ENCODE measurements at places on chromosomes 2 and 18.

GRCh38 chr2:32572737-32573136, 55.1 kb upstream of the TTC27 start:
- DNase-seq, result no peak

DNA sequence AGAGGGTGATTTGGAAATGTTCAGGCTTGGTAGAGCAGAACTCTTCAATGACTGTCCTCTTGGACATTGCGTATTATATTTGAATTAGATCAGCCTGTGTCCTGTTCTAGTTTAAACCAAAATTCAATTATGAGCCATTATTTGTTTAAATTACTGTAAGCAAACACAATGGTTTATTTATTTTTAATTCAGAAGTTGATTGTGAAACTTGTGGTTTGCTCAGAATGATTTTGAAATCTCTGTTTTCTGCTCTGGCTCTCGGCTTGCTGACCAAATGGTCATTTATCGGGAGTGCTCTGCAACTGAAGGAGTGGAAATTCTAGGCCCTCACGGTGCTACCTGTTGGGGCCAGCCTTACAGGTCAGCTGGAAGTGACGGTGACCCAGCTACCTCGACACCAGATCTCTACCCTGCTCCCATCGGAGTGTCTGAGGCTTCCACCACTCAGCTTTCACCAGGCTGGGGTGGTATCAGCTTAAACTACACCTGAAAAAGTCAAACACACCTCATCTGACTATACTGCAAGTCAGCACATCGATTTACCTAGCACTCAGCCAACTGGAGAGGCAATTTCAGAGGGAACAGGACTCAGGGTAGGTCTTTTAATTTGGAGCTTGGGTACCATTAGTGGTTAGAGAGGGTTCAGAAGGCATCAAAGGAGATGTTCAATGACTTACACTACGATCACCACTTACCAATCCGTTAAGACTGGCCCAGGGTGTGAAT, 36.8 kb upstream of the GPD2 start:
- peak; percentile 16 for DNase-seq

- no peak for DNase-seq
These were observed 126.0 kb upstream of the KLF7 start for GRCh38 chr2:207291625-207292252.

DNA sequence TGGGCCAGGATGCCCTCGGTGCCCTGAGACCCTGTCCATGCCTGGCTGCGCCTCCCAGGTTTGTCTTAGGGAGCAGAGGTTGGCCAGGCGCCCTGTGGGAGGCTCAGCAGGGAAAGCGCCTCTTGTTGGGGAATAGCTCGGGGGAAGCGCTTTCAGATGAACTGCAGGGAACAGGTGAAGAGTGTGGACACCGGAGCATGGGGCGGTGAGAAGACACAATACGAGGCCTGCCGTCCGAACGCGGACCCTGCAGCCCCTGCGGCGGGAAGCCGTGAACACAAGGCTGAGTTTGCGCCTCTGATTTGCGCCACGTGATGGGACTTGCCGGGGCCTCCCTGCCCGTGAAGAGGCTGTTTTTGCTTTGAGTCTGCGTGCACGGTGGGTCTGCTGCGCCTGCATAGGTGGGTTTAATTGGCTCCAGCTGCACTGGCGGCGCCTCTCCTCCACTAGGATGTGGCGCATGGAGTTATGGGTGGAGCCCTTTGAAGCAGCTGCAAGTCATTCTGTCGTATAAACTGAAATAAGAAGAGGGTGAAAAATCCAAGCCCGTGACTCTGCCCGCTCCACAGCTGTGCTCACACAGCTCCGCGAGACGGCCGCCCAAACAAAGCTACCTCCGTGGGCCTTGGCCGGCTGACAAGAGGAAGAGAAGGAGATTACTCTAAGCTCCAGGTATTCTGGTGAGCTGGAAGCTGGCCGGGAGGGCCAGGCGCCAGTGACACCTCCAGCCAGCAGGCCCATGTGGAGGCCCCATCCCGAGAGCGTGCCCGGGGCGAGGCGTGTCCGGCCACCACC, 103.5 kb upstream of the CTDP1 start:
- DNase-seq, result no peak

- no peak for DNase-seq
These were observed 112.8 kb downstream of the CAPN13 start for GRCh38 chr2:30694286-30695055.

DNA sequence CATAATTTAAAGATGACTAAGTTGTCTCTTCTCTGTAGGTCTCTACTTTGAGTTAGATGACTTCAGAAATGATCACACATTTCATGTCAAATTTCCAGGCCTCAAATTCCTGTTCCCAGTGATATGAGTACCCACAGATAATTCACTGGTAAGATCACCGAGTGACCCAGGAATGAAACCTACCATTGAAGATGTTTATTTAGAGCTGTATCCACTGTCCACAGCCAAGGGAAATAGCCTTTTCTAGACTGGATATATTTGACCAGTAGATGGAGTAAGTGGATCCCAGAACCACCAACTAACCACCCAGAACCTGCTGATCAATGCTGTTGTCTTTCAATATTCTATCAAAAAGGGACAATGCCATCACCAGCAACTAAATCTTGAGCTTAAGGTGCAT, 238.8 kb downstream of the SLC8A1 start:
- peak; percentile 87 for DNase-seq

GRCh38 chr2:96527286-96528005, 9.1 kb upstream of the ARID5A start:
- DNase-seq, result peak; percentile 37

Data from EL (cell line).